Activated T-cell treated with anti-CD3 and anti-CD28 coated beads, Interleukin-2, amount 50 U/mL, for 48 hours (primary cell): ENCODE measurements at places on chromosomes 11 and 22.

- DNase-seq = no peak
Observed at GRCh38 chr11:128271401-128271800, 316.0 kb downstream of the ETS1 start.

DNA sequence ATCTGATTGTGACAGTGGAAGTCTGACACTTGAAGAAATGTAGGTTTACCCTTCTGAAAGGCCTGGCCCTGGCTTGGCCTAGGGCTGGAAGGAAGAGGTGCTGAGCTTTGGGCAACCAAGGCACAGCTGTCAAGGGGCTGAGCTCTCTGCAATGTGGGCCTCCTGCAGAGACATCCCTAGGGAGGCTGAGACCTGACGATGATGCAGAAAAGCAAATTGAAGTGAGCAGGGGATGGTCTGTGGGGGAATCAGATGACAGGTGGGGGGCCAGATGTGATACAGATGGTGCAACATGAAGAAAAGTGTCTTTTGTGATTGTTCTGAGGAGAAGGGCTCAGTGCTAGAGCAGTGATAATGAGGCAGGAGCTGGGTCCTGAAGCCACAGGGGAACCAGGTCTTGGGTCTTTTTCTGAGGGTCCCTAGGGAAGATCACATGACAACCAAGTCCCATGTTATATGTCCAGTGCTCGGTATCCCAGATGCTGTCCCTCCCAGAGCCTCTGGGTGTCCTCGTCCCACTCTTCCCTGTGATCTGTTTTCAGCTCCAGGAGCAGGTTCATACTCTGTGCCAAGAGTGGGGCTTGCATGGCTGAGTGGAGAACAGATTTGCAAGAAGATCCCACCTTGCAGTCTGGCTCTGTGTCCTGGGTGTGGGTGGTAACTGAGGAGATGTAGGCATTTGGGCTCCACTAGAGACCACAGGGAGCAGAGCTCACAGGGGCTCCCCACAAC, 79.9 kb upstream of the VPREB1 start:
- no peak for DNase-seq

DNA sequence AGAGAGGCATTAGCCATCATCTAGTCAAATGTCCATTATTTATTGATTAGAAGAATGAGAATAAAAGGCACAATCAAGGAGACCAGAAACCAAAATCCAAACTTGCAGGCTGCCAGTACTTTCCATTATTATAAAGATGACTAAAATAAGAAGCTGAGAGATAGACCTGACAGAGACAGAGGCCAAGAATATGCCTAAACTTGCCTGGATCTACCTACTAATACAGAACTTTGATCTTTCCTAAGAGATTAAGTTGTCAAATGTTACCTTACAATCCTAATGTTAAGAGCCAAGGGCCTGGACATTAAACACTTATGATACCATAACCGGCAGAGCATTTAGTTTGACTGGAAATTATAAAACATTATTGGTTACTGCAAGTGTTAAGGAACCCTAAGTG, 6.2 kb downstream of the LGR4 start:
- no peak for DNase-seq

DNA sequence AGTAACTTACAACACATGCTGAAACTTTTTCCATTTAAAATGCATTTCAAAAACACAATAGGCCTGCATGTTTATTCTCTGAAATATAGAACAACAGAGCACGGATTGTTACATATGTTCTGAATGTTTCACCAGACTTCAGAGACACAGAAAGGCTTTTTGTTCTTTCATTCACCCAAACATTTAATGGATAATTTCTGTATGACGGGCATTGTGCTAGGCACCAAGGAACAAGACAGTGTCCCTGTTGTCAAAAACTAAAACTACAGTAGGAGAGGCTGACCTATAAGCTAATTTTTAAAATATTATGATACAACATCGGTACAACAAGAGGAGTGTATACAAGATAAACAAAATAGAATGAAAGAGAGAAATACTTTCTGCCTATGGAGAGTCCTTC, 81.9 kb upstream of the TEAD1 start:
- no peak for DNase-seq

DNA sequence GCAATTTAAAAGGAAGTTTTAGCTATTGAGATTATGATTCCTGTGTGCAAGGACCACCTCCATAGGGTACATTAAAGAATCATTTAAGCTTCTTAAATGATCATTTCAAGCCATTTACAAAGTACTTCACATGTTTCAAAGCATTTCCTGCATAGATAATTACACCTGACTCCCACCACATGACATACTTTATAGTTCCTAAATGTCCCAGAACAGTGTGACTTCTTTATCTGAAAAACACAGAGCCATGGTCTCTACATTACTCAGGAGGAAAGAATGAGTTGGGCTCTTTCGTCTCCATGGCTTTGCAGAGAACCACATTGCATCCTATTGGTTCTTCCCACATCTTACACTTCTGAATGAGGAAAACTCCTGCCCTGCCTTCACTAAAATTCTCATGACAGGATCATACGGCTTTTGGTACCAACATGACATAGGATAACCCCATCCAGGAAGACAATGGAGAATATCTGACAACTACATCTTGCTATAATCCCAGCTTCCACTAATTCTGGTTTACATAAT, 88.6 kb downstream of the ETS1 start:
- DNase-seq = no peak

GRCh38 chr11:27274854-27275395, 88.1 kb downstream of the CCDC34 start:
- DNase-seq = no peak

- DNase-seq = no peak
Observed at GRCh38 chr11:2662024-2662312, 37.8 kb downstream of the KCNQ1OT1 start.

DNA sequence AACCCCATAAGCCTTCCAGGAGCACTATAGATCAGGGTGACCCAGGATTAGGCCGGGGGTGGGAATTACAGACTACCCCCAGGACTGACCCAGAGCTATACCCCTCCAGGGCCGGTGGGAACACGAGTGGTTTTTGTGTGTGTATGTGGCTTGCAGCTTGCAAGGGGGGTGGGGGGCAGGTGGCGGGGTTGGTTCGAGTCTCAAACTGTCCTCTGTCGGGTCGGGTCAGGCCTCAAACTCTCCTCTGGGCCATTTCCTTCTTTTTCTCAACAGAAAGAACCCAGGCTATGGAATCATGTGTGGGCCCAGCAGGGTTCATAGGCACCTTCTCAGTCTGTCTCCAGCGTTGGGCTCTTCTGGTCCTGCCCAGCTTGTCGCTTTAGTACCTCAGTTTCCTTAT, 58.4 kb downstream of the BCR start:
- DNase-seq = no peak

DNA sequence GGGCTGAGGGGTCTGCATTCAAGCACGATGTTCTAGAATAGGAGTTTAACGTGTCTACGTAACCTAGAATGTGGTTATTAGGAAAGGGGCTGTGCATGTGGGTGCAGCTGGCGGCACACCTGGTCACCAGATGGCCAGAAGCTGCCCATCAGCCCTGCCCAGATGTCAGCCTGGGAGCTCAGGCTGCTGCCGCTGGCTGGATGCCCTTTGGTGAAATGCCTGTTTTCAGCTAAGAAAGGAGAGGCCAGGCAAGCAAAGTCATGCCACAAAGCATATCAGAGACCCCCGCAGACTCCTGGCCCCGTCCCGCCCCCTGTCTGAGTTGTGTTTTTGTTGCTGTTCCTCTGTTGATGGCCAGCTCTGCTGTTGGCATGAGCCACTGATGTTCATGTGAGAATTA, 11.3 kb upstream of the ADORA2A start:
- no peak for DNase-seq
